ENCODE measurements at places on chromosomes 2 and 18. TPM values are rescaled to one million over a fixed set of nuclear protein-coding genes. Genes with fewer than 3 reads are reported as not detected.

The EFHD1 gene
- 4.1 TPM for total RNA-seq

The FAM161A gene
- 21.9 TPM for total RNA-seq

The ANKMY1 gene
- total RNA-seq: 13.0 TPM

The KCNG2 gene
- total RNA-seq: not detected

The RASGRP3 gene
- total RNA-seq: 0.07 TPM

The VWC2L gene
- 0.23 TPM for total RNA-seq

The BCL11A gene
- 2.3 TPM for total RNA-seq

The TGFA gene
- total RNA-seq: 1.4 TPM

The FHOD3 gene
- total RNA-seq: 29.0 TPM

The SLC4A1AP gene
- 19.1 TPM for total RNA-seq

DNA sequence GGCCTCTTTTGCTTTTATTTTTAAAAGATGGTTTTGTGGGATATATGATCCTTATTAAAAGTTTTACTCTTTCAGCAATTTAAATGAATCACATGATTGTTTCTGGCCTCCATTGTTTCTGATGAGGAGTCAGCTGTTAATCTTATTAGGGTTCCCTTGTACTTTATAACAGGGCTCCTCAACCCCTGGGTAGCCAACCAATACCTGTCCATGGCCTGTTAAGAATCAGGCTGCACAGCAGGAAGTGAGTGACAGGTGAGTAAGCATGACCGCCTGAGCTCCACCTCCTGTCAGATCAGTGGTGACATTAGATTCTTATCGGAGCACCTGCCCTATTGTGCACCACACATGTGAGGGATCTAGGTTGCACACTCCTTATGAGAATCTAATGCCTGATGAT, 45.1 kb upstream of the FAM98A start:
- no peak for DNase-seq

DNA sequence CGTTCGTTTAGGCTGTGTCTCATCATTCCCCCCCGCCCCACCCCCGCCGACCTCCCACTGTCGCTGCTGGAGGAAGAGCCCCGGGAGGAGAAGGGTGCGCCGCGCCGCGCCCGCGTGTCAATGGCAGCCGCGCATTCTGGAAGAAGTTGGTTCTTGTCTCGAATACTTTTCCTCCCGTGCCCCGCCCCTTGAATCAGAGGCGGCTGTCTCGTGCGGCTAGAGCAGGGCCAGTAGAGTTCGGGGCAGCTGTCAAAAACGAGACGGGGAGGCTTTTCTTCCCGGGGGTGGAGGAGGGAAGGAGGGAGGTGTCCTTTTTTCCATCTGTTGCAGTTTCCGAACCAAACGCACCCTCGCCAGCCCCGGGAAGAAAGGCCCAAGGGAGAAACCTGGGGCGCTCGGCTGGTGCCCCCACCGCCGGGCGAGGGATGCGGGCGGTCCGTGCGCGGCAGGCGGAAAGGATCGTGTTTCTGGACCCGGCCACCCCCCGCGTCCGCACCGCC, 410 bp upstream of the TGIF1 start:
- peak; percentile 63 for DNase-seq

- DNase-seq: no peak
These were observed 31.4 kb downstream of the KCNIP3 start for GRCh38 chr2:95328358-95329125.

DNA sequence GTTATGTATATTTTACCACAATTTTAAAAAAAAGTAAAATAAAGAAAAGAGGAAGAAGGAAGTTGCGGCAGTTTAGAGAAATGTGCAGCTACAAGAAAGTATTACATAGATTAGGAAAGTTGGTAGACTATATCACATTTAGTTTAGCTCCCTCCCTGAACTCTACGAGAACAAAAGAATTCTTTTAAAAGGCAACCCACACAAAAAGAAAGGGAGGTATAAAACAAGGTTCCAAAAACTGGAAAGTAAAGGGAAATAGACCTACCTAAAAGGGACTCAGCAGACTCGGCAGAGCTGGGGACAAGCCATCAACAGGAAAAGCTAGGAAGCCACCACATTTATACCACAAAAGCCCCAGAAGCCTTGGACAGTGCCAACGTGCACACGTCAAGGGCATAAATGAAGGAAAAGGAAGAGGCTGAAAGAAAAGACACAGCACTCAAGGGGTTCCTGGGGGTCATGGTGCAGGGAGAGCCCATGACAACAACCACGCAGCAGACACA, 9.1 kb downstream of the TMEM127 start:
- no peak for DNase-seq

- no peak for DNase-seq
These were observed 66.8 kb downstream of the GRB14 start for GRCh38 chr2:164554487-164554886.

DNA sequence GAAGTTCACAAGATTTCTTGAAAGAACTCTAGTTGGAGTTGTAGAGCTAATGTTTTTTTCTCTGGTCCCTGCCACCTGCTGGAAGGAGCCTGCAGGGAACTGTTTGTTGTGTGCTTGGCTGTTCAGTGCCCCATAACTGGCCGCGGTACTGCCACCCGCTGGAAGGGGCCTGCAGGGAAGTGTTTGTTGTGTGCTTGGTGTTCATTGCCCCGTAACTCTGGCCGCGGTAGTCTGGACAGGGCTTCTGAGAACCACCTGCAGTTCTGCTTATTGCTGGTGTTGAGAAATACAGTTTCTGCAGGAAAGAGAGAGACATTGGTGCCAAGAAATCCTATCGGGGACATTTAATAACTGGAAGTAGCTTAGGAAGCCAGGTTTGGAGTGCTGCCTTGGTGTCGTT, 58.1 kb downstream of the AGAP1 start:
- DNase-seq: peak; percentile 20

DNA sequence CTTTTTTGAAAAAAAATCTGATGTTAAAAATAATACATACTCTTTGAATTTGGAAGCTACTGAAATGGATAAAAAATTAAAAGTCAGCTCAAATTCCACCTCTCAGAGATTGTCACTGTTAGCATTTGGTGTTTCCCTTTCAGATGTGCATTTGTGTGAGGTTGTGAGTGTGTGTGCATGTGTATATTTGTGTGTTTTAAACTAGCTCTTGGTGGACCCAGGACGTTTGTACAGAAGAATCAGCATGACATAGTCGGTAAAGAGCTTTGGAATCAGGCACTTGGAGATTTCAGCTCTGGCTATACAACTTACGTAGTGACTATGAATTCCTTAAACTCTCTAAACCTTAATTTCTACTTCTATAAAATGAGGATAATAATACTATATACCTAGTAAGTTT, 14.5 kb downstream of the SPATS2L start:
- DNase-seq: no peak

DNA sequence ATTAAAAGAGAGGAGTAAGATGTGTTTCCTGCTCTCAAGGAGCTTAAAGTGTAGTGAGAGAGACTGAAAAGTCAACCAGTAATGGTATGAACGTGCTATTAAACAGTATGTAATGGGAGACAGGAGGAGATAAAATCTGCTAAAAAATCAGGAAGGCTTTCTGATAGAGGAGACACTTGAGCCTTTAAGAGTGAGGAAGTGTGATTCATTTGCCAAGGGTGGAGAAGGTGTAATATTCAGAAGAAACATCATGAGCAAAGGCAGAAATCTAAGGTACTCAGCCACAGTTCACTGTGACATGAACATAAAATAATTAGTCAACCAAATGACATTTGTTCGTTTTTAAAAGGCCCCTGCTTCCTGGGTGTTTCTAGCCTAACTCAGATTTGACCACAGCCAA, 137.8 kb upstream of the SKOR2 start:
- DNase-seq: no peak

DNA sequence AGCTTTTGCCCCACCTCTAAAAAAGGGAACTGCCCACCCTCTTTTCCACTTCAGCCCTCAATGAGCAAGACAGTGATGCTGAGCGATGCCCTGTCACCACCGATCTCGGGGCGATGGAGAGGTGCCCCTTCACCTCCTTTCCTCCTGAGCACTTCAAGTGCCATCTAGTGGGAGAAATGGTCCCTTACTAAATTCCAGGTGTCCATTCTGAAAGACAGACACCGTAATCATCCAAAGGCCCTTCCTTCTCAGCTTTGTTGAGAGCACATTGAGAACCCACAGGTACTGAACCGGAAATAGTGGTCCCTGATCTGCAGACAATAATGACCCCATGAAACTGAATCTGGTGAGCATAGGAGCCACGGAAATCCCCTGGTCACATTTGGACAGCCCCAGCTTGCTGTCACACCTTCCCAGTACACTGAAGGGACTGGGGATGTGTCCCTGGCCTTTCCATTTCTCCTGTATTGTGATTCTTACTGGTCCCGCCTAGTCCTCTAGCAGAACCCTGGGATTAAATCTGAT, 38.5 kb downstream of the KCTD18 start:
- no peak for DNase-seq

GRCh38 chr18:40179729-40180461, 1775.1 kb upstream of the PIK3C3 start:
- peak; percentile 5 for DNase-seq

Measured in neural crest cell (in vitro differentiated cells).